ENCODE measurements at places on chromosomes 4 and X.

DNA sequence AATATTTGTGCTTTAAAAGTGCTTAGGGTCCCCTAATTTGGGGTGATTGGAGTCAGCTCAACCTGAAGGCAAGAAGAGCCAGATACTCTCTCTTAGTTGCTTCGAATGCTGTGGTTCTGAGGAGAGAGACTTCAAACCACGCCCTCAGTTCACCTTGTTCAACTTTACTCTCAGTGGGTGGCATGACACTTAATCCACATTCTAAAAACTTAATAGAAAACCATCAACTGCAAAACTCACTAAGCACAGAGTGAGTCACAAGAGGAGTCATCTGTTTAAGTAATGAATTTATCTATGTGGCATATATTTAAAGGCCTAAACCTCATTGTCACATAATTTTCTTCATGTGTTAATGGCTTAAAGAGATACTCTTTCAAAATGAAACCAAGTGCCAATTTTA is 99.5 kb upstream of the SLC4A4 start:
- no peak for DNase-seq

GRCh38 chr4:120568731-120569130 is 353.8 kb downstream of the PRDM5 start:
- DNase-seq = no peak

DNA sequence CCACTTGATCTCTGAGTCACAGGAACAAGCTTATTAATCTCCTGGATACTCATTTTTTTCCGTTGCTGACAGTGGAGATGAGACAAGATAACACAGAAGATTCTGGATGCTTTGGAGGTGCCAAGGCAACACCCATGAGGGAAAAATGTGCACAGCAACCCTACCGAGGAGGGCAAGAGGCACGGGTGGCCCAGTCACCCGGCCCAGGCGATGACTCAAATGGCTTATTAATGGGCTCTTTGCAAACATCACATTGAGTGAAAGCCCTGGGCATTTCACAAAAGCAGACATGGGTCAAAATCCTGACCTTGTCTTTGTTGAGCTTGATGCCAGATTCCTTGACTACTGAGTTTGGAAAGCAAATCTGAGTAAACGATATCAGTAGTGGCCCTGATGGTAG is 315.1 kb downstream of the STK32B start:
- no peak for DNase-seq

- no peak for DNase-seq
Observed at GRCh38 chr4:145178740-145179280, 1.6 kb downstream of the OTUD4 start.

DNA sequence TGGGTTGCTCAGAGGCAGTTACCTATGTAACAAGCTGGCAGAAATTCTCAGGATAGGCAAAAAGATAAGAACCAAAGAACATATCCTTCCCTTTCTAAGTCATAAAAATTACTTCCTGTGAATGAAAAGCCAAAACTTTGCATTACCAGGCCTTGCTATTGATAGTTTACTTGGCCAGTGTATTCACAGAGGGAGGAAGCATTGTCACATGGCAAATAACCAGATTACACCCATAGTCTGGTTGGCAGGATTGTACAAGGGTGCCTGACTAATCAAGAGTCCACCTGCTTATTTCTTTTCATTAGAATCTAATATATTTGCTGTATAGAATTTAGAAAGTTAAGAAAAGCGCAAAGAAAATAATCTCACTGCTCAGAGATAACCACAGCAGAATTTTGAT is 14.1 kb downstream of the XIAP start:
- no peak for DNase-seq
